ENCODE measurements at places on chromosomes 1 and 21. TPM values are rescaled to one million over a fixed set of nuclear protein-coding genes. Genes with fewer than 3 reads are reported as not detected.

C1orf94 gene
- total RNA-seq: not detected

DNA sequence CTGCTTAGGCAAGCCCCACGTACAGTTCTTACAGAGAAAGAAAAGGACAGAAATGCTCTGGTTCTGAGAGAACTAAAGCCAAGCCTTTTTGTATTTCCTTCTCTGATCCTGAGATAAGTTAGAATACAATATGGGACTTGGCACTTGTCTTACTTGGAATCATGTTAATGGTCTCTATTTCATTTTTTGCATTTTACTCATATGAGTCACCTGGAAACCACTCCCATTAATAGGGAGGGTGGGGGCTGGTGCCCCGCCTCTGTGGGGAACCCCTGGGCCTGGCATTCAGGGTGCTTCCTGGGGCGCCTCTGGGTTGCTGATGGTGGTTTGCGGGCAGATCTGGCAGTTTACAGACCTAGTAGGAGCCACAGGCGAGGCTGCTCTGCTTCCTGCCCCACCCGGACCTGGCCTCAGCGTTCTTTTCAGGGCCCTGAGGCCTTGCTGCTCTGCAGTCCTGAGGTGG is 26.7 kb downstream of the TSPAN2 start:
- no peak for DNase-seq
- H3K27ac ChIP-seq: peak overlapping the region; percentile 87
- peaks cover 41% of the 10 kb centered on the region for H3K4me1 ChIP-seq
- H3K4me3 ChIP-seq: no peak overlapping the region
- H3K36me3 ChIP-seq: peaks cover 26% of the 10 kb centered on the region

DNA sequence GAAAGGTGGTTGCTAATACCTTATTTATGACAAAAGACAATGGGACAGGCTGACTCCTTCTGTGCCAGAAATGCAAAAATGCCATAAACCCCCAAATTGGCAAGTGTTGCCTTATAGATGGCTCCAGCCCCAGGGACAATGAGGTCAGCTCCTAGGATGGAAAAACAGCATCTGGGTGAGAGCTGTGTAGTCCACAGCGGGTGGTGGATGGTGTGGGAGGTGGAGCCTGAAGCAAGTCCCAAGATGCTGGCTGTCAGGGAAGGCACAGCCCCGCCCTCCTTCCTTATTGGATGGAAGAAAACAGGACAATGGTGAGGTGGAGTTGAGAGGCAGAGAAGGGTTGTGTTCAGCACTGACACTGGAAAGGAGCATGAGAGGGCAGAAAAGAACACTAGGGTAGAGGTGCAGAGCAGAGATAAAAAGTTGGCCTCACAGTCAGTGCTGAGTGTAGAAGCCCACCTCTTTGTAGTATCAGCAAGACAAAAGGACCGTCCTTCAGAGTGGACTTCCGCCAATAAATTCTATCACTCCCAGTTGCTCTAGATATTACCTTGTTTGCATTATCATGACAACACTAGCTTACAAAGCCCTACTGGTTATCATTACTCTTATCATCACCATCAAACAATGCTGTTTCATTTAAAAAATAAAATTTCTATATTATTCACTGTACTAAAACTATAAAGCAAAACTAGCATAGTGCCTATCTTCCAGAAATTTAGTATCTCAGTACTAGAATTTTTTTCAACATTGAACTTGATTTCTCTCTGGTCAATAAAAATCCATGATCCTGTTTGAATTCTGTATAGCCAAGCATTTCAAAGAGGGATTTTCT is 3.7 kb upstream of the SDE2 start:
- H3K27ac ChIP-seq: peak overlapping the region; percentile 80
- H3K4me1 ChIP-seq: peaks cover 16% of the 10 kb centered on the region
- no peaks in the 10 kb centered on the region for H3K27me3 ChIP-seq
- H3K36me3 ChIP-seq: no peaks in the 10 kb centered on the region

DNA sequence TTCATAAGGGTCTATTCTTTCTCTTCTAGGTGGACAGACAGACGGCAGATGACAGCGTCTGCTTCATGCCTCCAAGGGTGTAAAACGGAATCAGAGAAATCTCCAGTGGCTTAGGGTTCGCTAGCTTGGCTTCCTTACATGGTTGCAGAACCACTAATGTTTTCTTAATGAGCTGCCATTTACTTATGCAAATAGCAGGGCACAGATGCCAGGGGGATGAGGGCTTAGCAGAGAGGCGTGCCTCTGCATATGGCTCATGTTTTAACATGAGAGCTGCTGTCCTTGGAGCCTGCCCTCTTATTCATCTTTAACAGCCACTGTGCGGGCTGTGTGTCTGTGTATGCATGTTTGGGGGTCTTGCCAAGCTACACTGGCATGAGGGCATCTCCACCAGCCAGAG is 119.6 kb downstream of the IER5 start:
- no peak overlapping the region for H3K4me3 ChIP-seq
- H3K27ac ChIP-seq: no peak overlapping the region
- no peaks in the 10 kb centered on the region for H3K4me1 ChIP-seq
- no peaks in the 10 kb centered on the region for H3K27me3 ChIP-seq
- DNase-seq: no peak
- no peaks in the 10 kb centered on the region for H3K36me3 ChIP-seq

- H3K4me3 ChIP-seq: no peak overlapping the region
- H3K36me3 ChIP-seq: no peaks in the 10 kb centered on the region
- peaks cover 13% of the 10 kb centered on the region for H3K4me1 ChIP-seq
Observed at GRCh38 chr1:37663426-37664000, 28.8 kb upstream of the CDCA8 start.

DNA sequence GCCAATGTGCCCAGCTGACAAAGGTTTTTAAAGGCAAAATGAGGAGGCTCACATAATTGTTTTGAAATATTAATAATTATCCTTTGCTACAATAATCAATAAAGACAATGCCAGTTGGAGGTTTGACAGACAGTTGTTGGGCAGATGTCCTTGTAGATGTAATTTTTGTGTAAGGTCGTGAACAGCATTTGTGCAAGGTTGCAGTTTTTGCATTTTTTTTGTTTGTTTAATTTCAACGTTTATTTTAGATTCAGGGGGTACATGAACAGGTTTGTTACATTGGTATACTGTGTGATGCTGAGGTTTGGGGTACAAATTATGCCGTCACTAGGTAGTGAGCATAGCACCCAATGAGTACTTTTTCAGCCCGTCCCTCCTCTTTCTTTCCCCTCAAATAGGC is 9.3 kb downstream of the MPZ start:
- H3K4me1 ChIP-seq: peaks cover 6% of the 10 kb centered on the region
- no peak overlapping the region for H3K4me3 ChIP-seq
- no peaks in the 10 kb centered on the region for H3K27me3 ChIP-seq

- no peak overlapping the region for H3K4me3 ChIP-seq
- H3K27me3 ChIP-seq: no peaks in the 10 kb centered on the region
- no peaks in the 10 kb centered on the region for H3K4me1 ChIP-seq
- no peaks in the 10 kb centered on the region for H3K36me3 ChIP-seq
- no peak overlapping the region for H3K27ac ChIP-seq
- no peak for DNase-seq
Observed at GRCh38 chr1:162055062-162055461, 14.4 kb upstream of the NOS1AP start.

DNA sequence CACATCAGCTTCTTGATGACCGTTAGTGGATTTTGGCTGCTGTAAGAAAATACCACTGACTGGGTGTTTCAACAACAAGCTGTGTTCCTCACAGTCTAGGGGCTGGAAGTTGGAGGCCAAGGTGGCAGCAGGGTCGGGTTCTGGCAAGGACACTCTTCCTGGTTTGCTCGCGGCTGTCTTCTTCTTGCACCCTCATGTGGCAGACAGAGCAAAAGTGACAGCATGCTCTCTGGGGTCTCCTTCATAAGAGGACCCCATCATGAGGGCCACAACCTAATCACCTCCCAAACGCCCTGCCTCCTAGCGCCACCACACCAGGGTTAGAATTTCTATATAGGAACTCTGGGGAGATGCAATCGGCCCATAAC is 18.6 kb upstream of the TSPEAR start:
- H3K27me3 ChIP-seq: peaks cover 36% of the 10 kb centered on the region
- no peaks in the 10 kb centered on the region for H3K4me1 ChIP-seq
- DNase-seq: no peak

GRCh38 chr1:226676381-226676780 is 62.7 kb downstream of the ITPKB start:
- H3K27me3 ChIP-seq: no peaks in the 10 kb centered on the region
- H3K4me1 ChIP-seq: no peaks in the 10 kb centered on the region
- H3K36me3 ChIP-seq: no peaks in the 10 kb centered on the region
- H3K27ac ChIP-seq: no peak overlapping the region
- no peak overlapping the region for H3K4me3 ChIP-seq

DNA sequence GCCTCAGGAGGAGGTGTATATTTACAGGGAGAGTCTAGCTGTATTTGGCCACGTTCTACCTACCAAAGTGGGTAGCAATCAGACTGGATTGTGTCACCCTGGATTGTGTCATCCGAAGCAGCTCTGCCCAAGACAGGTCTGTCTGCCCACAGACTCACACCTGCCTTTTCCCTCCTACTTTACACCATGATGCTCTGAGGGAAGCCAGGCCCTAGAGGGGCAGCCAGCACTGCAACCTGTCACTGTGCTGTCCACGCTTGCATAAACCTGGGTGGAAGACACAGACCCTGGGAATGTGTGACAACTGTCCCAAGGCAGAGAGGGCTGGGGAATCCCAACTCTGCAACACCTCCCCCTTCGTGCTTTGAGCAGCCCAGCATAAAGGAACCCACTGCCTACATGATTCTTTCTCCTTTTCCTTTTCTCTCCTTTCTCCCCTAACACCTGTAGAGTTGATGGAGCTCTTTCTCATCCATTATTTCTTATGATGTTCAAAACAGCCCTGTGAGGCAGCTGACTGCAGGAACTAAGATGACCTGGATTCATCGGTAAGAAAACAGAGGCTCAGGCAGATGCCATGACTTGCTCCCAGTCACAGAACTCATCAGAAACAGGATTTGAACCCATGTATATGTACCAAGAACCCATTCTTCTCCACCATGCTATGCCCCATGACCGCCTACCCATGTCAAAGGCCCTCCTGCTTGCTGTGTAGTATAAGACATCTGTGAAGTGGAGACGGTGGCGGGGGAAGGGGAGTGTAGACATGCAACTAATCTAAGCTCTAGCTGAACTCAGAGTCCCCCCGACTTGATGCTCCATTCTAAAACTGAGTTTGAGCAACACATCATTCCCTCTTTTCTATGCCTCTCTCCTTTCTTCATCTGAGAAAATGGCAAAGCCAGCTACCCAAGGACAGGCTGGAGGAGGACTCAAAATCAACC is 55.9 kb downstream of the ITPKB start:
- no peak overlapping the region for H3K4me3 ChIP-seq
- no peaks in the 10 kb centered on the region for H3K36me3 ChIP-seq
- peak; percentile 57 for DNase-seq
- H3K27me3 ChIP-seq: no peaks in the 10 kb centered on the region
